ENCODE measurements at places on chromosomes 3 and 15.

- no peak for DNase-seq
Observed at GRCh38 chr15:100229181-100230163, 112.3 kb downstream of the ADAMTS17 start.

- no peak for DNase-seq
Observed at GRCh38 chr3:39154280-39155021, 1.1 kb upstream of the CSRNP1 start.

DNA sequence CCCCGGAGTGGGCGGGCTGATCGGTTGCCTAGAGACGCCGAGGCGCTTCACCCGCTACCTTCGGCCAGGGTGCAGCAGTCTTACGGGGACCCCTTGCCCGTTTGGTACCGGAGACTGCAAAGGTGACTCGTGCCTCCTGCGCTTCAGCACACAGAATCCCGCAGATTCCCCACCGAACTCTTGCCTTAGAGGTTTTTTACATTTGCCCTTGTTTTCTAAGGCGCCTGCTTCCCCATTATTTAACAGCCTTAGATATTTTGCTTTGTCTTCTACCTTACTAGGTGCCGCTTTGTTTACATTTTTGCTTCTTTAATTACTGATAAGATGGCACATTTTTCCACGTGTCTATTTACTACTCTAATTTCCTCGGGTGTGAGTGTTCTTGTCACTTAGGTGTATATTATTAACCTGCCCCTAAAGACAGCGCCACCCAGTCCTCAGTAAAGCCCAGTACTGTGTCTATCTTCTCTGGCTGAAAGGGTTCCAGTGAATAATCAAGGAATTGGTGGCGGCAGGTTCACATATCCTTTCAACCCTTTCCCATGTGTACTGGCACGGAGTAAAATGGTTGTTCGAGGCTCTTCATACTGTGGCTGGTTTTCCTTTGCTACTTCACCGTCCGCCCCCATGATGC lies 573 bp upstream of the CEP152 start:
- no peak for DNase-seq

DNA sequence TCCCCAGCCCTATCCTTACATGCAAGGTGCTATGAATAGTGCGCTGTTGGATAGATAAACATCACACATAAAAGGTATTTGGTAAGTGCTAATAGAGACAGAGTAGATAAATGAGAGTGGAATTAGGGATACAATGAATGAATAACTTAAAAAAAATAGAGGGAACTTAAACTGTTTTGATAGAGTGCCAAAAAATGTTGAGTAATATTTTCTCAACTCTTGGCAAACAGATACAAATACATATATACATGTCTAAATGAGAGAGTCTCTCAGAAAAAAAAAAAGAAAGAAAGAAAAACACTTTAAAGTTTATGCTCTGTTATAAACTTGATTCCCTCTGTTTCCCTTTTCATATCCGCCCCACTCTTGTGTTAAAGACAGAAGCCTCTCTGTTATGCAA lies 667.4 kb downstream of the ROBO2 start:
- DNase-seq, result no peak

- no peak for DNase-seq
Observed at GRCh38 chr3:132721479-132722164, 587 bp downstream of the NPHP3 start.

DNA sequence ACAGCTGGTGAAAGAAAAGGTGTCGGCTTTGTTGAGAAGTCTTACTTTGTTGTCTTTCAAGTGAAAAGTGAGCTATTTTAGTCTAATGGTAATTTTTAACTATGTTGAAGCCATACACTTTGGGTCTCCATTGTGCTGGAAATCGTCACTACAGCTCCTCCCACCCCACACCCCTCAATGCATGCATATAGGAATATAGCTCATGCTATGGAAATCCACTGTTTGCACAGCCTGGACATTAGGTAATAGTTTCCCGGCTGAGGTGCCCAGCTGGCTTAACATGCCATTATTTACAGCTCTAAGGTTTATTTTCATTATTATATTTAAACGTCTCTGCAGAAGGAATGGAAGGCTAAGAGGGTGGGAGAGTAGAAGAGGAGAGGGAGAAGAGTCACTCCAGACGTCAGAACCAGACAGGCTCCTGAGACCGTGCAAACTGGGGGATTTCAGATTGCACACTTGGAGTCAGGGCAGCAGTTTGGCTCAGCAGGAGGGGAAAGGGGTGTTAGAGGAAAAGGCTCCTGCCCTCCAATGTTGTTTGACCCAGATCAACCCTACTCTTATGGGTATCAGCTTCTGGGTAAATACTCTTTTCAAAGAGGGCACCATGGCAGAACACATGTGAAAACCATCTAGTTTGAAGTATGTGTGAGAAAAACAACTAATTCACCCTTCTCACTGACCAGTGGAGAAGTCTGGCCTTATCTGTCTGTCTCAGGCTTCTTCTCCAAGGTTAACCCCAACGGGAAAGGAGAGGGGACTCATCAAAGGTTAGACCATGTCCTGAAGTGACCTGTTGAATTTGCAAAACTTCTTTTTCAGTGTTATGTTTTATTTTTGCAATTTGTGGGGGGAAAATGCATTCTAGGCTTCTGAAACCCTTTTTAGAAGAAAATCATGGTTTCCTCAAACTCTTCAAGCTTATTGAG lies 218.7 kb upstream of the CTDSPL start:
- no peak for DNase-seq

DNA sequence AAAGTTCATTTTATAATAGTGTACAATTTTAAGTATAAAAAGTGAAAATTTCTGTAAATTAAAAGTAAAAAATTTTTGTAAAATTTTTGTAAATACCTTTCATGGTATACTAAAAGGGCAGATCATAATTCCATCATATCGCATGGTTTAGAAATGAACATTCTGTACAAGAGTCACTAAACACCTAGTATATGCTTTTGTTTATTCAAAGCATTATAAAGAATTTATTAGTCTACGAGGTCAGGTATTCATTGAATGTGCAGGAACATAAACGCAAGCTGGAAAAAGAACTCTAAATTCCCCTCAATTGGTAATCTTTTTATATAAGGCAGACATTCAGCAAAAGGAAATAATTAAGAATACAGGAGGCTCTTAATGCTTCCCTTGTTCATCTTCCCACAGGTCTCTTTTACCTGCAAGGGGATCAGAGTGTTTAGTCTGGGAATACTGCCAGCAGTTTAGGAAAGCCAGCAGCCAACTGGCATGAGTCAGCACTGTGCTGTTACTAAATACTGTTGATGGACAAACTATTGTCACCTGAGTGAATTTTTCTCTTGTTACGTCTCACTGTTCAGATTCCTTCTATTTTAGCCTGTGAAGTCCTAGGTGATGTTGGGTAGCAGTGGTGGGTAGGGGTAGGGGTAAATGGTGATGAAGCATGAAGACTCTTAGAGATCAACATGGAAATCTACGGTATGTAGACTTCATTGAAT lies 70.1 kb downstream of the UQCC5 start:
- DNase-seq, result no peak

DNA sequence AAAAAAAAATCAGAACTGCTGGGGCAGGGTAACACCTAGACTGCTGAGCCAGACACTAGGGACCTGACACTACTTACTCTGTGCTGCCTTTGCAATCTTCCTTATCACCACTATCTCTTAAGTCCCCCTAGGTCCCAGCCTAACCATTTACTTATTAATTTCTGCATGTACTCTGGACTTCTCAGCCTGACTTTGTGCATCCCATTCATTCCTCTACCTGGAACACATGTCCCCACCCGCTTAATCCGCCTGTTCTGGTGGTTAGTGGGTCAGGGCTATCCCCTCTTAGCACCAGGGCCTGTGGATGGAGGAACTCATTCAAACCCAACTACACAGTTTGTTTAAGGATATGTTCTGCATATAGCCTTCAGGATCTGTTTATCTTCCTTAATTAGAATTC lies 5.0 kb upstream of the CACNA1D start:
- no peak for DNase-seq

GRCh38 chr3:28905798-28906197 lies 375.1 kb upstream of the RBMS3 start:
- no peak for DNase-seq

- no peak for DNase-seq
Observed at GRCh38 chr15:66832664-66833063, 130.6 kb downstream of the SMAD6 start.

GRCh38 chr15:68734881-68735280 lies 85.8 kb downstream of the ANP32A start:
- DNase-seq, result no peak

DNA sequence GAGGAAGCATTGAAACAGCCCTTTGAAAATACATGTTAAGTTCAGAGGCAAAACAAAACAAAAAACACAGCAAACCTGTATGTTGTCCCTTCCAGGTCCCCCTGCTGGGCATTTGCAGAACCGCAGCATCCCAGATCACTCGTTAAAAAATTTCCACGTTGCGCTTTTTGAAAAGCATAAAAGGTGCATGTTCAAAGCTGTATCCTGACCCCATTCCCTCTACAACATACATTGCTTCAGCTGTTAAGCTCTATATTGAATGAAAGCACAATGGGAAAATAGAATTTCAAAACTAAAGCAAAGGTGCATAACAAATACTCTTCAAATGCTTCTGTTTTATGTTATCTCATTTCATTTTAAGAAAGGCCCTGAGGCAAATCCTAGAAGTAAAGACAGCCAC lies 328.3 kb downstream of the THSD4 start:
- peak; percentile 4 for DNase-seq

DNA sequence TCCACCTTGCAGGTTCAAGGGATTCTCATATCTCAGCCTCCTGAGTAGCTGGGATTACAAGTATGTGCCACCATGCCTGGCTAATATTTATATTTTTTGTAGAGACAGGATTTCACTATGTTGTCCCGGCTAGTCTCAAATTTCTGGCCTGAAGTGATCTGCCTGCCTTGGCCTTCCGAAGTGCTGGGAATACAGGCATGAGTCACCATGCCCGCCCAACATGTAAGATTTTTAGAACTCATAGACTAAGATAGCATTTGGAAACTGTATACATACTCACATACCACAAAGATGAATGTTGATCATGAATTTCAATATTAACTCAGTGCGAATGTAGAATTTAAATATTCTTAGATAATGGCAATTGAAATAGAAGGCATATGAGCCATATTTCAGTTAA lies 718.9 kb downstream of the NLGN1 start:
- DNase-seq, result no peak

DNA sequence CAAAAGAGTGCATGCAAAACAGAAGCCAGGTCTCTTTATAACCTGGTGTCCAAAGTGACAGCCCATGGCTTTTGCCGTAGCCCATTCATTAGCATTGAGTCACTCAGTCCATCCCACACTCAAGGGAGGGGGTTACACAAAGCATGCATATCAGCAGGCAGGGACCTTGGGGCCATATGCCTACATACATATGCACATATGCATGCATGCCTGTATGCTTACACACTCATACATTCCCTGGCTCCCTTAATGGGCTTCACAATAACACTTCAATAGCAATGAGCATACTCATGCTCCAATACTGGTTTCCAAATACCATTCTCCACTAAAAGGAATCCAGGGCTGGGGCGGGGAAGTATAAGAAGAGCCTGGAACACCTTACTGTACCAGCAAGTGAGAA lies 22.0 kb downstream of the TRPM1 start:
- no peak for DNase-seq

DNA sequence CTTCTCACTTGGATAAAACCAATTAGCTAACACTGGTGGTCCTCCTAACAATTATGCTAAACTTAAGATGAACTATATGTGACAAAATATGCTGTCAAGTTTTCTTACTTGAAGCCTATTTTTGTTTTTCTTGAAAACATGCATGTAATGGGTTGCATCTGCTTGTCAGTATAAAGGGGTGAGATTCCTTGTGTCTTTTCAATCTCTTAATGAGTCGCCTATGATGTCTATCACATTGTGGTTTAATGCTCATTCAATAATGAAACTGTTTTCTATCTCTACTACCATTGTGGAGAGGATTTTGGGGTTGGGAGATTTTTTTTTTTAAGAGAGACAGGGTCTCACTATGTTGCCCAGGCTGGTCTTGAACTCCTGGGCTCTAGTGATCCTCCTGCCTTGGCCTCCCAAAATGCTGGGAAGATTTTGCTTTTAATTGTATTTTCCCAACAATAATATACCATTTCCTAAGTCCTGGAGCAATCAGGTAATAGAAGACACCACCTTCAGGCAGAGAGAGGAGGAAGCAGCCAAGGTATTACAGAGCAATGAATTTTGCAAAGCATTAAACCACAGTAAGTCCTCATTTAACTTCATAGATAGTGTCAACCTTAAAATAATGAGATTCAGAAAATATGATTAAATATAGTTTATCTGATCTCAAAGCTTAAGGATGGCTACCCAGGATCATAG lies 17.4 kb upstream of the TRMT10C start:
- DNase-seq, result no peak

DNA sequence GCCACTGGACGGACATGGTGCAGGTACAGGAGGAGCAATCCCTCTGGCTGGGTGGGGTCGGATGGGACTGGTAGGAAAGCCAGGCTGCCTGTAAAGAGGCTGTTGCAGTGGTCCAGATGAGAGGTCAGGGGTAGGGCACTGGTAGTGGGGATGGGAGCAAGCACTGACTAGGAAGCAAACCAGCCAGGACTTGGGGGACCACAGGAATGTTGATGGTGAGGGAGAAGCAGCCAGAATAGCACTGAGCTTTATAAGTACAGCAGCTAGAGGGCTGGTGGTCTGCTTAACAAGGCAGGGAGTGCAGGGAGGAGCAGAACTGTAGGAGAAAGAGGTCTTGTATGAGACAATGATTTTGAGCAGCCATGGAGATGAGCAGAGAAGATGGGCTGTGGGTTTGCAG lies 38.7 kb upstream of the PTPN23 start:
- DNase-seq, result no peak

- no peak for DNase-seq
Observed at GRCh38 chr3:189282189-189282588, 110.4 kb downstream of the TPRG1 start.

DNA sequence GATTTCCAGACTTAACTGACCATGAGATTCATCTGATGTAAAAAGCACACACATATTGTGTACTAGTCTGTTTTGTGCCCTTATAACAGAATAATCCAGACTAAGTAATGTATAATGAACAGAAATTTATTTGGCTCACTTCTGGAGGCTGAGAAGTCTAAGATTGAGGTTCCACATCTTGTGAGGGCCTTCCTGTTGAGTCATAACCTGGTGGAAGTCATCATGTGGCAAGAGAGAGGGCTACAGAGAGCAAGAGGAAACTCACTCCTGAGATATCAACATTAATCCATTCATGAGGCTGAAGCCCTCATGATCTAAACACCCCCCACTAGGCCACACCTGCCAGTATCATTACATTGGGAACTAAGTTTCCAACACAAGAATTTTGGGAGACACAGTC lies 977.6 kb downstream of the MCTP2 start:
- DNase-seq, result no peak

- DNase-seq, result no peak
Observed at GRCh38 chr3:184188080-184188479, 2.1 kb downstream of the ABCF3 start.

- no peak for DNase-seq
Observed at GRCh38 chr3:80052271-80052670, 284.5 kb upstream of the ROBO1 start.
